ENCODE measurements at places on chromosomes 6 and 20.

- DNase-seq, result no peak
Observed at GRCh38 chr20:1995531-1996310, 1.9 kb upstream of the PDYN start.

- DNase-seq, result no peak
Observed at GRCh38 chr6:74607934-74608333, 597.9 kb downstream of the COL12A1 start.

GRCh38 chr6:151285122-151285521 lies 45.4 kb downstream of the AKAP12 start:
- DNase-seq, result no peak

DNA sequence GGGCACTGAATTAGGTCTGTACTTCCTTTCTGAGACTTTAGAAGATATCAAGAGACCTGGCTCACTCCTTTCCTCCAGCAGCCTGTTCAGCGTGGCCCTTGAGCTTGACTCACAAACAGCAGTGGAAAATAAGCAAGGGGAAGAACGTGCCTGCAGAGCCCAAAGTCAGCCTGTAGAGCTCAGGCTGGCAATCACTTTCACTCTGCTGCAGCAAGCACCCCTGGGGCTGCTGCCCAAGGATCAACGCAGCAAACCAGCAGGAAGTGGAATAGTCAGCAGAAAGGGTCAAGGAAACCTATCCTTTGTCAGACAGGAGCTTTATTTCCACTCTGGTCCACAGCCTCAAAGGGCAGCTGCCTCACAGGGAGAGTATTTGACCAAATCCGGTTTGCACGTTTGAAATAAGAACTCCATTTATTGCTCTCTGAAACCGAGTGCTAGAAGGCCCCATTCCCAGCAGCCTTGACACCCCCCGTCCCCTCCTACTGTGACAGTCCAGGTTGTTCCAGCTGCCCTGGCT lies 77.4 kb downstream of the PRDM1 start:
- DNase-seq, result peak; percentile 59

Data from CD4-positive, alpha-beta T cell treated with Interleukin-10 for 1 hour (primary cell).